Smooth muscle cell of bladder (primary cell): ENCODE measurements at places on chromosomes 7 and 10. TPM values are rescaled to one million over a fixed set of nuclear protein-coding genes. Genes with fewer than 3 reads are reported as not detected.

FAM149B1 gene
- total RNA-seq = 30.3 and 36.8 TPM in 2 replicates

PGAM2 gene
- total RNA-seq = 0.14 and 0.65 TPM in 2 replicates

EXOC4 gene
- 110 and 137 TPM in 2 replicates for total RNA-seq

REEP3 gene
- total RNA-seq = 37.0 and 47.4 TPM in 2 replicates

CACNB2 gene
- 6.7 and 9.0 TPM in 2 replicates for total RNA-seq

CFAP69 gene
- 7.7 and 10.4 TPM in 2 replicates for total RNA-seq

TMEM225B gene
- total RNA-seq = 0.46 and 1.1 TPM in 2 replicates

ARHGEF35 gene
- total RNA-seq = 0.55 and 1.3 TPM in 2 replicates

PODXL gene
- 0.28 and 0.83 TPM in 2 replicates for total RNA-seq

MUC12 gene
- total RNA-seq = 0.57 and 0.92 TPM in 2 replicates

STEAP4 gene
- total RNA-seq = 0.71 and 4.6 TPM in 2 replicates
